Activated gamma-delta T cell treated with Interleukin-2 at 50 U/mL for 16 hours (primary cell): ENCODE measurements at places on chromosomes 12 and 14.

DNA sequence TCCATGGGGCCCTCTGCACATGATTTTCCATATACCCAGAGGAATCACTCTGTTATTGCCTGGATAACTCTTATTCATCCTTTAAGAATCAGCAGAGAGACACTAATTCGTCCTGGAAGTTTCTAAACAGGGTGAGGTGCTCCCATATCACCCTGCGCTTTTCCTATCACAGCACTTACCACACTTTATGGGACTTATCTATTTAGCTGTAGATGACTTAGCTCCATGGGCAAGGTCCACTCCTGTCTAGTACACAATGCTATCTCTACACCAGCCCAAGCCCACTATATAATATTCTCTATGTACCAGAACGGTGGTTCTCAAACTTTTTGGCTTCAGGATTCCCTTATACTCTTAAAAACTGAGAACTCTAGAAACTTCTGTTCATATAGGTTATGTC is 111.7 kb downstream of the EFCAB11 start:
- no peak for DNase-seq

GRCh38 chr14:49303946-49304516 is 282.1 kb downstream of the RPS29 start:
- no peak for DNase-seq

DNA sequence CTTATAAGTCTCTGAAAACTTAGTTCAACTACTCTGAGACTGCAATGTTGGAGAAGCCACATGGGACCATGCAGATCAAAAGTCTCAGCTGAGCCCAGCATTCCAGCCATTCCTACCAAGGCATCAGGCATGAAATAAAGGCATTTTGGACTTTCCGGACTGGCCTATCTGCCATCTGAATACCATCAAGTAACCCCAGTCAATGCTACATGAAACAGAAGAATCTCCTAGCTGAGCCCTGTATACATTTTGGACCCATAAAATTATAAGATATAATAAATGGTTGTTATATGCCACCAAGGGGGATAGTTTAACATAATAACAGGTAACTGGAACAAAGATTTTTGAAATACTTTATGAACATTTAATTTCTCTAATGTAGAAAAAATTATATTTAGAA is 9.3 kb upstream of the TMEM260 start:
- DNase-seq: no peak

DNA sequence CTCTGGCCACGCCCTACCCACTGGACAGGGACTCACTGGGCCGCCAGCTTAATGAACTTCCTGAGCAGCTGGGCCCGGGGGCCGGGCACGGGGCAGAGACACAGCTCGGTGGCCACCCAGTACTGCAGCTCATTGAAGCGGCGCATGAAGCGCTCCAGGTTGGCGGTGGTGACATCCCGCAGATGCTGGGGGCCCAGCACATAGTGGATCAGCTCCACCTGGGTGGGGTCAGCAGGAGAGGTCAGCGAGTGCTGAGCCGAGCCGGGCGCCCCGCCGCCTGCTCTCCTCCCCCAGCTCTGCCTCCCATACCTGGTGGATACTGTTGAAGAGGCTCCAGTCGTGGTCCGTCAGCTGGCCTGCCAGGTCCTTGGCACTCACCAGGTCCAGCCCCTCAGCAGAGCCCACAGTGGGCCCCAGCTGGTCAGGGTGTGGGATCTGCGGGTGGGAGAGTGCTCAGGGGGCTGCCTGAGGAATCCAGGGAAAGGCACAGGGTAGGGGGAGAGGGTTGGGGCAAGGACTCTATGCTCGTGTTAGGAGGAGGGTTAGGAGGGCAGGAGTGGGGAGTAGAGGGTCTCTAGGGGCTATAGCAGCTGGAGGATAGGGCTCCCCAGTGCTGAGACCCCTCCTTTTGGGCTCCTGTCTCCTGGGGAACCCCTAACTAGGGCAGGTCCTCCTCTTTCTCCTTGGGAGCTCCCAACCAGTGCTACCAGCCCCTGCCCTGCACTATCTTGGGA is 15.5 kb upstream of the ENDOU start:
- no peak for DNase-seq

- DNase-seq: no peak
Observed at GRCh38 chr14:64954491-64955240, 12.1 kb upstream of the GPX2 start.

DNA sequence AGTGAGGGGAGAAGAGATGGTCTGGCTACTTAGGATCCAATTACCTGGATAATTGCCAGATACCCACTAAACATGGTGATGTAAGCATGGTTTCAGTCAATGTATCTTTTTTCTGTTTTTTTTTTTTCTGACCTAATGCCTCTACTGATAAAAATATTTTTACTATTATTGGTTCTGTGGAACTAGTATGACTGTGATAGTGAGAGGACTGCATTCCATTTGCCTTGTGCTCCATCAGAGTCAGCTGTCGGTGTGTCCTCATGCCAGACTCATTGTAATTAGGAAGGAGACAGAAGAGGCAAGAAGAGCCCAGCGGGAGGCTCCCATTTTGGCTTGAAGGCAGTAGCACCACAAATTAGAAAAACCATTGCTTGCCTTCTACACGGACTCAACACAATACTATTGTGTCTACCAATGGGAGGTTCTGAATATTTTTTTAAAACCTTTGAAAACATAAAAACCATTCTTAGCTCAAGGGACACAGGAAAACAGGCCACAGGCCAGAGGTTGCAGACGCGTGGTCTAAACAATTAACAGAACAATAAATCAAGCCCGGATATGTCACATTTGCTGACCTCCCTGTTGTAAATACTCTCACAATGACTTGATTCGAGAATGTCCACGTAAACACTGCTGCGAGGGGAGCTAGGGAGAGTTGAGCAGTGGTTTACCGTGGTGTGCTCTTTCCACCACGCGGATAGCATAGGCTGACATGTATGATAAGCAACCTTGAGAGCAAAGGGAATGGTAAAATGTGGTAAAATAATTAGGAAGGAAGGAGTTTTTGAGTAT is 13.5 kb upstream of the DCP1B start:
- no peak for DNase-seq

DNA sequence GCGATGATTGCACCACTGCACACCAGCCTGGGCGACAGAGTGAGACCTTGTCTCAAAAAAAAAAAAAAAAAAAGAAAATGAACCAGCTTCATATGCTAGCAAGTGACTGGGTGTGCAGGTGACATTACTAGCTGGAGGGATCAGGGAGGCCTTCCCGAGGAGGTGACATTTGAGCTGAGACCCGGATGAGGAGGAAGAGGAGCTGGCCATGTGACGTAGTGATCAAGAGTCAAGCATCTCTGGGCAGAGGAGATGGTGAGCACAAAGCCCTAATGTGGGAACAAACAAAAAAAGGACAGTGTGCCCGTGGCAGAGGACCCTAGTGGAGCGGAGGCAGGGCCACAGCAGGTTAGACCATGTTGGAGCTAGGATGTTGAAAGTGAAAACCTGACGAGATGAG is 3.5 kb upstream of the PTPN6 start:
- no peak for DNase-seq

DNA sequence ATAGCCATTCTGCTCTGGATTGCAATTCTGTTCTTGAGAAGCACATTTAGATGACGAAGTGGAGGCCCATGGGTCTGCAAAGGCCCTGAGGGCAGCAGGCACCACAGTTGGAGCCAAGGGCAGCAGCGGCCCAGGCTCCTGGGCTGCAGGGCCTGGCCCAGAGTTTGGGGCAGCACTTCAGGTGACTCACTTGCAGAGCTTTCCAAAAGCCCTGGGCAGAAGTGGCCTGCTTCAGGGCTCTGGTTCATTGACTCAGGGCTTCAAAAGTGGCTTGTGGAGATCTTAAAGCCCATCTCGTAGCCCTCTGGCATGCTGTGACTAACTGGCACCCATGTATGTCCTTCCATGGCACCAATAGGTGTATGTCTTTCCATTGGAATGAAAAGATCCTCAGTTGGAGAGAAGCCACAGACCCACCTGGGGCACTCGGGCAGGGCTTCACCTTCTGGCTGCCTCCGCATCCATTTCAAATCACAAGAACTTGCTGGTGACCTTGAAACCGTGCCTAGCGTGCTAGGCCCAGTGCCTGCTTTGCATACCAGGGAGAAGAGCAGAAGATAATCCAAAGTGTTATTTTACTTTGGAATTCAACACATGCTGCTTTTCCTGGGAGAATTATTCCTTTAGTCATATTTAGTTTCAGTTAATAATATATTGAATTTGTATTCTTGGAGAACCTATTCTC is 106.7 kb downstream of the PRMT8 start:
- DNase-seq: no peak

DNA sequence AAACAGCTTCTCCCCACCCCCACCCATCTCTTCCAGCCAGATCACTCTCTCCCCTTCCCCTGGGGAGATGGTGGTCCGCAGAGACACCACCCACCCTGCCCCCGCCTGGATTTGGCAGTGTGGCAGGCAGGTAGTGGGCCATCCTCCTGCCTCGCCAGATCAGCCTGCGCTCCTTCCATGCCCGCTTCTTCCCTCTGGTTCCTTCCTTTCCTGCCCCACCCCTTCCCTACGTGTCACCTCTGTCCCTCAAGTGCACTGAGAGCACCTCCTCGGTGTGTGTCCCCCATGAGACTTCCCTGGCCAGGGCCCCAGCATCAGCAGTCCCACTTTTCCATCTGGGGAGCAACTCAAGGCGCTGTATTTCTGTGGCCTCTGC is 632 bp downstream of the NYNRIN start:
- DNase-seq: no peak

GRCh38 chr12:53579545-53579955 is 46.6 kb downstream of the ATF7 start:
- DNase-seq: no peak

DNA sequence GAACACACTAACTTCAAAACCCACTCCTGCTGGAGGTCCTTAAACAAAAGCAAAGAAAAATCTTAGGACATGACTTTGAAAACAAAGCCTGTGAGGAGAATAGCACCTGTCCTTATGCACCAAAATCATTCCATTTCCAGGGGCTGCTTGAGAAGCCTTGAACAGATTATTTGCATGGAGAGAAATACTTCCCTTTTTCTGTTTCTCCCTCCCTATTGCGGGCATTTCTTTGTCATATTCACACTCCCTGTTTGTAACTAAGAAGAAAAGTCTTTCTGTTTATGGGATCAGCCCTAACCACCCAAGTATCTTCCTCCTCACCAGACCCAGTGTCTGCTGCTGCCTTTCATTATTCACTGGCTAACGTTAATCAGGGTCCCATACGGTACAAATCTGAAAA is 218.8 kb downstream of the DPF3 start:
- no peak for DNase-seq

DNA sequence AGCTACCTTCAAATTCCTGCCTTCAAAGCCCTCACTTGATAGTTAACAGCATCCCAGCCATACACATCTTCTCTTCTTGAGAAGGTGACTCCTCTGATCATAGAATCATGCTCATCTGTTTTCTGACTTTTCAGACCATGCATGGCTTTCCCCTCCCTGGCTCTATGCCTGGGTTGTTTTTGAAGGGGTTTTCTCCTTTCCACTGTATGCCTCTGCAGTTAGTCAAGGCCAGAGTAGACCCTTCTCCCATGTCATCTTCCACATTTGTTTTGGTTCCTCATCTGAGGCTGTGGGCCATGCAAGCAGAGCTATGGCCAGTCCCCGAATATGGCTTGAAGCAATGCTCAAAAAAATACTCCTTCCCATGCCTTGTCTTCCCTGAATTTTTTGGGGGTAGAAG is 14.3 kb upstream of the MCRS1 start:
- DNase-seq: no peak

DNA sequence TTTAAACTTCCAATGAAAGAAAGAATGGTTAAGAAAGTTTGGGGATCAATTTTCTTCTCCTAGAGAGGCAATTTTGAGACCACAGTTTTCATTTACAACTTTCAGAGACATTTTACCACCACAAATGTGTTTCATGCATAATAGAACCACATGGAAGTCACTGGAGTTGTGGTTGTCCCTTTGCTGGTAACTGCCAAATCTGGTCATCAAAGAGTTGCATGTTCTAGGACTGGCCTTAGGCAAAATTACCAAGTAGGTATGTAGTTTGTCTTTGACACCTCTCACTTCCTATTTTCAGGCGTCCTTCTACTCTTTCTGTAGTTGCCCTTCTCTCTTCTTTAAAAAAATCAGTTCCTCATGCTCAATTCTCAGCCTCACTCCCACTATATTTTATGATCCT is 54.3 kb upstream of the TMX1 start:
- DNase-seq: no peak

DNA sequence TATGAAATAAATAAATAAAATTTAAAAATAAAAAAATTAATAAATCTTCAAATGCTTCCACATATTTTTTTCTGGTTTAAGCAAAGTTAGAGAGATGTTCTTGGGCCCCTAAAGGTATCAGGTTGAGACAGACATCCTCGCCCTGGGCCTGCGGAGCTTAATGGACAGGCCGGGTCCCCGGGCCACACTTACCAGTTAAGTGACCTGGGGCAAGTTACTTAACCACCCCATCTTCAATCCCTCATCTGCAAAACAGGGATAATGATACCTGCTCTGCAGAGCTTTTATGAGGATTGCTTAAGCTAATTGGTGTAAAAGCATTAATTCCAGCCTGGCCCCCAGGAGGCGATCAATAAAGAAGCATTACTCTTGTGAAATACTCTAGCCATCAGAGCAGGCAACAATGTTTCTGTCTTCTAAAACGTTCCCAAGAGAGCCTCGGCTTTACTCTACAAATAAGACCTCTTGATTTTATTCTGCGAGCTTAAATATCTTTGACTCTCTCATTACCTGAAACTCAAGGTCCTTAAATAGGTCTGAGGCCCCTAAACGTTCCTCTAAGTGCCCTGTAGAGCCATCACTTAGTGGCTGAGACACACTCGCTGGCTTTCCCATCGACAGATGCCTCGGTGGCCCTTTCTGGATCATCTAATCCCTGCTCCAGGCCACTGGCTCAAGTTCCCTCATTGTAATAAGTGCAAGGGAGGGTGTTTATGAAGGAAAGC is 81.1 kb upstream of the DIO3 start:
- DNase-seq: no peak

GRCh38 chr12:92634202-92634601 is 68.6 kb upstream of the PLEKHG7 start:
- DNase-seq: no peak

DNA sequence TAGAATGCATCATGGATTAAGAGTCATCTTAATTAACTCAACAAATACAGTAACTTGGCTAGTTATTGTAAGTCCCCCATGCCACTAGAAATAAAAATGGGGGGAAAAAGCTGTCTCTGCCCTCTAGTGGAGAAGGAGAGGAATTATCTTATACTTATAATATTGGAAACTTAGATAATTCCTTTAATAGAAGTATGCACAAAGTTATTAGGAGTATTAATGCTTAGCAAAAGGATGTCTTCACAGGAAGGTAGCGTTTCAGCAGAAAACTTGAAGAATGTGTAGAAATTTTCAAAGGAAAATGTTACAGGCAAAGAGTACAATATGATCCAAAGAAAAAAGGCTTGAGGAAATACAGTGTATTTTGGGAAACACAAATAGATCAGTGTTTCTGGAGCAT is 19.8 kb downstream of the OR5AU1 start:
- DNase-seq: no peak

- DNase-seq: no peak
Observed at GRCh38 chr14:82621881-82622450, 1088.3 kb upstream of the SEL1L start.

DNA sequence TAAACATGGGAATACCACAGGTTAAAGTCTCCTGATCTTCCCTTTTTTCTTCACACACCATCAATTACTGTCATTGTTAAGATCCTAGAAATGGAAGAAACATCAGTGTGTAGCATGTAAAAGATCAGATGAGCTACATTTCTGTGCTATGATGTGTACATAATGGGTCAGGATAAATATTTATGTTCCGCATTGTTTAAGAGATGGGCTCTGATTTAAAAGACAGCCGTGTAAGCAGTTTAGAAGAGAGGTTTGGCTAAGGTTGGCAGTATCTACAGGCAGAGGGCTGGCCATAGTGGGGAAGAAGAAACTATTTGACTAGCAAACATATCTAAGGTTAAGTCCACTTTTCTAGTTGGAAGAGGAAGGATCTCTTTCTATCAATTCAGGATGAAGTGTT is 49.4 kb downstream of the LRRC9 start:
- DNase-seq: no peak
